Umbilical cord (tissue), 2 donors: ENCODE measurements at places on chromosomes 2 and 18. TPM values are rescaled to one million over a fixed set of nuclear protein-coding genes. Genes with fewer than 3 reads are reported as not detected.

DNA sequence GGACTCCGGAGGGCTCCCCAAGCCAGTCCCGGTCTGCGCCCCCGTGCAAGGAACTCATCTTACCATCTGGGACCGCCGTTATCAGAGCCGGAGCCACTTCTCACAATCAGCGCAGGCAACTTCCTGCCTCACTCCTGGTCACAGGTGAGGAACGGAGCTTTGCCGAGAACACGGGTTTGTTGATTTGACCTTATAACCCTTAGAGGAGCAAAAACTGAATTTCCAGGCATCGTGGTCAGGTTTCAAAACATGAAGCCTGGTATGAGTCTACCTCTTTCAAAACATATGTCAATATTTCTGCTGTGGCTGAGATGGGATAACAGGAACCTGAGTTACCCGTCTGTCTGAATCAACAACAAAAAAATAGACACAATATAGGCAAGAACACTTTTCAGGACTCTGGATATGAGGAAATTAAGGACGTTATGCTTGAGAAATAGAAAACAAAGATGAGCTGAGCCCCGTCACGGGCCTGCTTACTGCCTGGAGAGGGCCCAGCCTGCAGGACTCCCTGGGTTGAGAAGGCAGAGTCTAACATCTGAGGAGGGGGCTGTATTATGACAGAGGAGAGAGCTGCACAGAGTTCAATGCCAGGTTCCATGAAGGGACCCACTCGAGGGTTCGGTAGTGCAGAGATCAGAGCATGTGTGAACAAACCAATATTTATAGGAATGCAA, 148.7 kb downstream of the NDUFA10 start:
- DNase-seq, result no peak

GALNT14 gene
- 5.1 TPM for total RNA-seq

GRCh38 chr2:174280596-174280995, 32.3 kb upstream of the OLA1 start:
- DNase-seq, result no peak

DNA sequence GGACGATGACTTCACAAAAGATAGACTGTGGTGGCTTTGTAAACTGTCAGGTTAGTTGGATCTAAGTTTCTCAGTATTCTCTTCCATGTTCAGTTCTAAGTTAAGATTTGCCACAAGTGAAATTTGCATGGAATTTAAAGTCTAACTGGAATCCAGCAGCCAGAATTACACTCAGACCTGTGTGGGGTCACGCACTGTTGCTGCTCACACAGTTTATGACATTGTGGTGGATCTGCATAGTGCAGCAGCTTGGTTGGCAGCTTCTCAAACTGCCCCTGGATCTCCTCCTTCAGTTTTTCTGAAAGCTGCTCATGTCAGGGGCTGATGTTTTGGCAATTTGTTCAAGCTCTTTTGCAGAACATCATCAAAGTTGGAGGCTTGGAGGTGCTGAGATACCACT, 228.1 kb upstream of the KCNJ3 start:
- no peak for DNase-seq

GRCh38 chr2:205556357-205556756, 125.9 kb upstream of the NRP2 start:
- no peak for DNase-seq

DNA sequence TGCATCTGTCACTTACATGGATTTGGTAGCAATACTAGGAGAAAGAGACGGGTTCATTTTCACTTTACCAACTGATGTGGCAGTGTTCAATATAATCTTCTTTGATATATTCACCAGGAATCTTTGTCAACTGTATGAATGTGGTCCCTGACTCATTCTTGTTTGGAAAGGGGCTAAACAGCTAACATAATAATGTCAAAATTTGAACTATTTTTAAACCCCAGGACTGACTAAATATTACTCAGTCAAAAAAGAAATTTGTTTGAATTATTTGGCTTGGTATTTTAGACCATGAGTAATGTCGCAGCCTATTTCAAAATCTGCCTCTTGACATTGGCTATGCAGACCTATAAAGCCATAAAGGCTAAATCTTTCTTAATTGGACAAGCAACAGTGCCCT, 413.7 kb upstream of the RGPD4 start:
- DNase-seq, result no peak

NEURL3 gene
- total RNA-seq, result not detected

- DNase-seq, result no peak
These were observed 195.2 kb downstream of the MTCL1 start for GRCh38 chr18:8900552-8900951.

DNA sequence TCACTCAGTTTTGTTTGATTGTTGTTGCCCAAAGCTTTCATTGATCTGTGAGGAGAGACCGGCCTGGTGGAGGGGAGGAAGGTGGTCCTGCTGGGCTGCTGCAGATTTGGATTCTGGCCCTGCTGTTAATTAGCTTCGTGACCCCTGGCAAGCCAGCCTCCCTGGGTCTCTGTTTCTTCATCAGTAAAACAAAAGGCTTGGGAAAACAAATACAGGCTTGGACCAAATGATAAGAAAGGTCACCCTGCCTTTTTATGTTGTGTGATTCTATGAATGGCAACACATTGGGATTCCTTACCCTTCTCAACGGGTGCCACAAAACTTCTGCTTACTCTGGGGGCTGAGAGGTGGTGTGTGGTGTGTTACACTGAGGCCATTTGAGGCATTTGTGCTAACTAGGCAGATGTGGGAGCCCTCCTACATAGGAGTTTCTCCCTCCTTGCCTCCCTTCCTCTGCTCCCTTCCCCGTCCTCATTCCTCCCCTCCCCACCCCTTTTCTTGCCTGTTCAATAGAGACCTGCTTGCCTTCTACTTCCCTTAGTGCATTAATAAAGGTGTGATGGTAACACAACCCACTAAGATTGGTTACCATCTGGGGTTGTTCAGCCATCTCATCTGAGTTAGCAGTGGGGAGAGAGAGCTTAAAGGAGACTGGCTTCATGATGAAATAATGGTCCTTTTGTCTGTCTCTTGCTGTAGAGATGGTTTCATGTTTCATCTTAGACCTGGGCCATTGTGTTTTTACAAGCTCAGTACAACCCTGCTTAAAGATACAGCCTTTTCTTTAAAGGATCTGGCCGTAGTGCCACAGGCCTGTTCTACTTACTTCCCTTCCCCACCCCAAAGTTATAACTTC, 96.2 kb downstream of the TANC1 start:
- no peak for DNase-seq

SERPINB12 gene
- 0.96 TPM for total RNA-seq

PROM2 gene
- 2.4 TPM for total RNA-seq

DNA sequence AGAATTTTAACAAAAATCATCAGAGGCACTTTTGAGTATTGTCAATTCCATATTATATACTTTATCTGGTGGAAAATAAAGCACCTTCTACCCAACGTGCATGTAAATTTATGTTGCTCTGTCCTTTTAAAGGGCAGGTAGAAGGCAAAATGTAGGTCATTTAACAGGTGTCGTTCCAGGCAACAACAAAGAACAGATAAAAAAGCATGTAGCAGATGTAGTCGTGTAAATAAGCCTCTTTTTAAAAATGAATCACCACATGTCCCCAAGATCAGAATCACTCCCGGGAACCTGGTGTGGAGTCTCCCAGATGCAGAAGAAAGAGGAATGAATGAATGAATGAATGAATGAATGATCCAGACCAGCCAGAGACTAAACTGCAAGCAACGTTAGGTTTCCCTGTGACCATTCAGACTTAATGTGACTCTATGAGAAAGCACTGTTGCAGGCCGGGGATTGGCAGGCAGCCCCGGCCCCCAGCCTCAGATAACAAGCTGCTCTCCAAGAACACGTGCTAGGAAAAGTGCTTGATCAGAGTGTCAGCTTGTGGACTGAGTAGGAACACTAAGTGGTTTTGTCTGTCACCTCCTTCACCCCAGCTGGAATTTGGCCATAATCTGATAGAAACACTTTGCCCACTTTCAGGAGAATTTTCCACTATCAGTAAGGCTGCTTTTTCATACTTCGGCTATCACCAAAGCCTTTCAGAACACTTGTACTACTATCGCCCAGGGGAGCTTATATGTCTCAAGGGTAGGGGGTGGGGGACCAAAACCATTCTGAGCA, 100.6 kb downstream of the CDK15 start:
- DNase-seq, result no peak

GRCh38 chr2:3291113-3291512, 86.5 kb downstream of the EIPR1 start:
- DNase-seq, result no peak

KIDINS220 gene
- 97.5 TPM for total RNA-seq

- DNase-seq, result no peak
These were observed 1064.3 kb upstream of the CDH2 start for GRCh38 chr18:29241199-29241598.

GRCh38 chr2:203185864-203186263, 53.0 kb upstream of the CYP20A1 start:
- DNase-seq, result no peak

MATN3 gene
- 4.1 TPM for total RNA-seq

MEP1B gene
- total RNA-seq, result 2.6 TPM

EN1 gene
- total RNA-seq, result 1.2 TPM
